ENCODE measurements at places on chromosomes 5 and 9. TPM values are rescaled to one million over a fixed set of nuclear protein-coding genes. Genes with fewer than 3 reads are reported as not detected.
A peak's percentile ranks its signal among the peaks of the same experiment; 100 is the strongest.

The CD14 gene
- polyA plus RNA-seq = 31.2 TPM

GRCh38 chr9:117718701-117719100 is 14.5 kb downstream of the TLR4 start:
- no peak for DNase-seq

DNA sequence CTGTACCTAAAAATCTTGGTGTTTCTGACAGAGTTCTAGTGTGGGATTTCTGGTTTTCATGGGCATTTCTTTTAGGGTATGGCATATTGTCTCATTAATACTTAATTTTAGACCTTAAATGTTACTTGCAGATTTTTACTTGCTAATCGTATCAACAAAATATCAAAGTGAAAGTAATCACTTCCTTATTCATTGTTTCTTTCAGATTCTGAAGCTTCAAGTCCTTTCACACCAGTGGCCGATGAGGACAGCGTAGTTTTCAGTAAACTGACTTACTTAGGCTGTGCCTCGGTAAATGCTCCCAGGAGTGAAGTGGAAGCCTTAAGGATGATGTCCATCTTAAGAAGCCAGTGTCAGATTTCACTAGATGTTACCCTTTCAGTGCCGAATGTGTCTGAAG is 45.2 kb downstream of the RABGAP1 start:
- DNase-seq = no peak

DNA sequence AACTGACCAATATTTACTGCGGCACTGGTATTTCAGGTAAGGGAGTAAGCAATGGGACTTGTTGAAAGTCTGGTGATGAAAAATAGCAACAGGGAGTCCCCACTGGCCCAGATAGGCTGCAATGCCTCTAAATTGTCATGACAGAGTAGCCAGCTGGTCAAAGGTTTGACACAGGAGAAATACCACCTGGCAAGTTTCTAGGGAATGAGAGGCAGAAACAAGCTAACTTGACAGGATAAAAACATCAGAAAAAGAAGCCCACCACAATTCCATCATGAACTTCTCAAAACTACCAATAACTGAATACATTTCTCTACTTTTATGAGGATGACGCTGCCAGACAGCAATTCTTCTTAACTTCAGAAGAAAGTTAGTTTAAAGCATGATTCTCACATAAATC is 99.8 kb downstream of the STRBP start:
- DNase-seq = no peak

The HOMER1 gene
- 11.3 TPM for polyA plus RNA-seq

DNA sequence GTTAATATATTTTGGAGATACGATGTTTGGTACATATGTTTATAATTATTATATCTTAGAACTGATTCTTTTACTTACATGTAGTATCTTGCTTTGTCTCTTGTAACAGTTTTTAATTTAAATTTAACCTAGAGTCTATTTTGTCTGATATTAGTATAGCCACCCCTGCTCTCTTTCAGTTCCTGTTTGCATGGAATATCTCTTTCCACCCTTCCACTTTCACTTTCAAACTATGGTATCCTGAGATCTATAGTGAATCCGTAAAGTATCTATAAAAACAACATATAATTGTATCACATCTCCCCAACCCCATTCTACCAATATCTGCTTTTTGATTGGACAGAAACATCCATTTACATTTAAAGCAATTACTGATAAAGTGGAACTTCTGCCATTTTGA is 7.2 kb downstream of the IRGM start:
- peak; percentile 5 for DNase-seq

GRCh38 chr9:120481248-120481647 is 98.7 kb downstream of the CDK5RAP2 start:
- DNase-seq = no peak

DNA sequence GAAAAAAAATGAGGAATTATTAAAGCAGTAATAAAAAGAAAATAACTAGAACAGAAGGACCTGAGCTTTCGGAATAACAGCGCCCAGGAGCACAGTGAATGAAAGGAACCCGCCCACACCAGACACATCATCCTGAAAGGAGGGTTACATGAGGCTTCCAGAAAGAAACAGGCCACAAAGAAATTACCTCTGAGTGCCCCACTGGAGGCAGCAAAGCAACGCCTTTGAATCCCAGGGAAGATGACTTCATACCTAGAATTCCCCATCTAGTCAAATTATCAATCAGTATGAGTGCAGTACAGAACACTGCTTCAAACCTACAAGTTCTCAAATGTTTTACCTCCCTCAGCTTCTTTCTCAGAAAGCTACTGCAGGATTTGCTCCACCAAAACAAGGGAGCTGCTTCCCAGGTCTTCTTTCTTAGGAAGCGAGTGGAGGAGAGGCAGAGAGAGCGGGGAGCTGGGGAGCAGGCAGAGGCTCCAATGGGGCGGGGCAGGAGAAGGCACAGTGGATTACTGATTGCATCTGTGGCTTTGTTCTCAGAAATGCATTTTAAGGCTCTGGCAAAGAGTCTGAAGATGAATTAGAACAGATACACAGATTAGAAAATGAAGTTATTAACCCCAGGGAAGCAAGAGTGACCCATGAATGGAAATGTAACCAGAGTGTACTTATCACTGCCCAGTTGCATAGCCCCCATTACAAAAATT is 87.1 kb downstream of the SEMA4D start:
- DNase-seq = peak; percentile 75

DNA sequence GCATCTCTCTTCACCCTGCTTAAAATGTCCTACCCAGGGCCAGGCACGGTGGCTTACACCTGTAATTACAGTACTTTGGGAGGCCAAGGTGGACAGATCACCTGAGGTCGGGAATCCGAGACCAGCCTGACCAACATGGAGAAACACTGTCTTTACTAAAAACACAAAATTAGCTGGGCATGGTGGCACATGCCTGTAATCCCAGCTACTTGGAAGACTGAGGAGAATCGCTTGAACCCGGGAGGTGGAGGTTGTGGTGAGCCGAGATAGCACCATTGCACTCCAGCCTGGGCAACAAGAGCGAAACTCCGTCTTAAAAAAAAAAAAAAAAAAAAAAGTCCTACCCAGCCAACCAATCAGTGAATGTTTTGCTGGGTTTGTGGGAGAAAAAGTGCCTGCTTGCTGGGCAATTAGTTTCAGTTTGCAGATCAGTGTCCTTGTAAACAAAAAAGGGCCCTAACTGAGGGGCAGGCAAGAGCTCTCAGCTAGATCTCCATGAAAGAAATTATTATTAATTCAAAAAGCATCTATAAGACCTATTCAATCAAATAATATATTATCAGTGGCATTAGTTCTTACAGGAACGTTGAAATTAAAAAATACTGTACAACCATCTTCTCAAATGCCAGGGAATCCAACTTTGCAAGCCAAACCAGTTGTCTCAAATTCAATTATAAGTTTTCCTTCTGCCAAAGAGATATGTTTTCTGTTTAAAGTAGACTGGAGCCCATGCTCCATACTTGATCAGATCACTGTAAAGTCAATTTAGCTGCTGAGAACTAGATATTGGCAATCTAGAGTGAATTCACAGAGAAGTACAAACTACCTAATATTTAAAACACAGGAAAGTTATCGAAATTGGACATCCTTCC is 3.9 kb downstream of the MEGF9 start:
- DNase-seq = peak; percentile 49

The LHX6 gene
- polyA plus RNA-seq = 4.4 TPM

DNA sequence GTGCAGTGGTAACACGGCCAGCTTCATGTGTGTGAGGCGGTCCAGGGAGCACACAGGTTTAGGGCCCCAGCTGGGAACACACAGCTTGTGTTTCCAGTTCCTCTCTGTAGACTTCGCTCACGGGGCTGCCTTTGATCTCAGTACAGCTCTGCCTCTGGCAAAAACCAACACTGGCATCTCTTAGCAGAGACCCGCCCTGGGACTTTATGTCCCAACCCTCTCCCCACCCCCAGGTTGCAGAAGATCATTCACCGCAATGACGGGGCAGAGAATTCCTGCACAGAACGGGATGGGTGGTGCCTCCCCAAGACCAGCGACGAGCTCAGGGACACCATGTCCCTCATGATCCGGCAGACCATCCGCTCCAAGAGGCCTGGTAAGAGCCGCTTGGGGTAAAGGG is 5.2 kb upstream of the CEL start:
- DNase-seq = no peak

GRCh38 chr5:25488119-25488518 is 843.3 kb upstream of the CDH10 start:
- no peak for DNase-seq

- DNase-seq = no peak
Observed at GRCh38 chr5:14702238-14702839, 37.8 kb downstream of the OTULIN start.

The ALDH7A1 gene
- 49.6 TPM for polyA plus RNA-seq

The CDC25C gene
- 3.7 TPM for polyA plus RNA-seq

The SPOUT1 gene
- polyA plus RNA-seq = 25.3 TPM

DNA sequence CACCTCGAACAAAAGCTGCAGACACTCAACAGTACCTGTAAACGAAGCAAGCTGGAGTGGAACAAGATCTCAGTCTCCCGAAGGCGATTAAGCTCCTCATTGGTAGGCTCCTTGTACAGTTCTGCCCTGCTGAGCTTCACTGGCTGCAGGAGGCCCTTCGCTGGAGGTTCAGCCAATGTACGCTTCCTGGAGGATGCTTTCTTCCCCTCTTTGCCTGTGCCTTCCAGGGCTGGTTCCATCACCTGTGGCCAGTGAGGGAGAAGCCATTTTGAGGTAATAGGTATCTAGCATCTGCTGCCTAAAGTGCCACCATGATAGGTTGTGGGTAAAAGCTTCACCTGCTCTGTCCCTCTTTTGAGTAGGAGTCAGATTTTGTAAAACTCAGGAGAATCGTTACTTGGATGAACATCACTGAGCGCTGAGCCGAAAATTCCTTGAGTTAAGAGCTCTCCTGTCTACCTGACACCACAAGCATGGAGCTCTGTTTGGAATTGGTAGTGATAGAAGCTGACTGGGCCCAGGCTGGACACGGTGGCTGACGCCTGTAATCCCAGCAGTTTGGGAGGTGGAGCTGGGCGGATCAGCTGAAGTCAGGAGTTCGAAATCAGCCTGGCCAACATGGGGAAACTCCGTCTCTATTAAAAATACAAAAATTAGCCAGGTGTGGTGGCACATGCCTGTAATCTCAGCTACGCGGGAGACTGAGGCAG is 1.4 kb downstream of the NOL6 start:
- no peak for DNase-seq

- DNase-seq = peak; percentile 88
Observed at GRCh38 chr5:65721050-65721719, 724 bp downstream of the SGTB start.
